Glutamatergic neuron (in vitro differentiated cells): ENCODE measurements at places on chromosomes 5 and 9. TPM values are rescaled to one million over a fixed set of nuclear protein-coding genes. Genes with fewer than 3 reads are reported as not detected.

GNPDA1 gene
- total RNA-seq, result 20.2 TPM

ARID3C gene
- total RNA-seq, result not detected

HMHB1 gene
- not detected for total RNA-seq

RBM27 gene
- 20.8 TPM for total RNA-seq

CD74 gene
- 3.1 TPM for total RNA-seq

MORN5 gene
- total RNA-seq, result not detected

DIAPH1 gene
- 51.6 TPM for total RNA-seq

RUSC2 gene
- 84.4 TPM for total RNA-seq

EQTN gene
- total RNA-seq, result not detected

PCDHGA5 gene
- 4.6 TPM for total RNA-seq

FAM153A gene
- not detected for total RNA-seq

FLT4 gene
- 0.17 TPM for total RNA-seq

ACTBL2 gene
- not detected for total RNA-seq

FCN2 gene
- total RNA-seq, result not detected

GPR151 gene
- not detected for total RNA-seq

PCDHGB3 gene
- 6.2 TPM for total RNA-seq

FOXI1 gene
- not detected for total RNA-seq

ADAMTSL2 gene
- 1.3 TPM for total RNA-seq

DNAI1 gene
- 1.2 TPM for total RNA-seq

PCDHGA4 gene
- 8.2 TPM for total RNA-seq

TNFSF15 gene
- not detected for total RNA-seq

PPIC gene
- 5.7 TPM for total RNA-seq

SLC34A1 gene
- total RNA-seq, result not detected

RANBP3L gene
- total RNA-seq, result not detected

OSMR gene
- total RNA-seq, result not detected

VCAN gene
- 152 TPM for total RNA-seq

IL33 gene
- not detected for total RNA-seq

GABRA1 gene
- total RNA-seq, result not detected

THBS4 gene
- total RNA-seq, result 41.1 TPM

SLC36A2 gene
- total RNA-seq, result not detected

ITGA2 gene
- not detected for total RNA-seq

CDH6 gene
- total RNA-seq, result 178 TPM

COL23A1 gene
- total RNA-seq, result 2.9 TPM

PTPDC1 gene
- 9.7 TPM for total RNA-seq

PCDHB6 gene
- total RNA-seq, result 7.2 TPM

CARTPT gene
- not detected for total RNA-seq

SLC12A7 gene
- 147 TPM for total RNA-seq

SLC1A3 gene
- total RNA-seq, result 1.6 TPM
